ENCODE measurements at places on chromosomes 2 and 18.

- DNase-seq = no peak
These were observed 119.6 kb downstream of the QPCT start for GRCh38 chr2:37464067-37464466.

- no peak for DNase-seq
These were observed 125.8 kb downstream of the C1D start for GRCh38 chr2:67936969-67937368.

DNA sequence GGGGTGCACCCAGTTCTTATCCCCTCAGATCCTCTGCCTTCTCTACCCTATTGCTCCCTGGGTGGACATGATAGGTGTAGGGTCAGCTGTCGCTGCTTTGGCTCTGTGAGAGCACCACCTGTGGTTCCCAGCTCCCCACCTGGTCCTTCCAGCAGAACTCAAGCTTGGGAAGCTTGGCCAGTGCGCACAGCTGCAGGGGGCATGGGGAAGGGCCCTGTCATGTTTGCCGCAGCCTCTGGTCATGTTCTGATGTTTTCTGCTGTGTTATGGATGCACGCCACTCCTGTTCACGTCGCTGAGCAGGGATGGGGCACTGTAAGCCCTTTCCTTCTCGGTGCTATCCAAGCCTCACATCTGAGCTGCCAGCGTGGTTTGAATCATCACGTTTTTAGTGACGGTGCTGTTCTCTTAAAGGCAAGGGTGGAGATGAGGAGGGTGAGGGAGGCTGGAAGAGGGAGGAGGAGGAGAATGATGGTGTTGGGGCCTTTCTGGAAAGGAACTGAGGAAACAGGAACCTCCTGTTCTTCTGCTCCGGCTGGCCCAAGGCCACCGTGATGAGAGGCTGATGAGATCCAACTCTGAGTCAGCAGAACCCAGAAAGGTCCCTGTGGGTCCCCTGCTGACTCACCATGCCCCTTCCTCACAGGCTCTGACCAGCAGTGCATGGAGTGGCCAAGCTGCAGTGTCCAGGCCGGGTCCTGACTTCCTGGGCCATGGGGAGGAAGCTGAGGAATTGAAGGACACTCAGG is 78.0 kb downstream of the LIPG start:
- no peak for DNase-seq

DNA sequence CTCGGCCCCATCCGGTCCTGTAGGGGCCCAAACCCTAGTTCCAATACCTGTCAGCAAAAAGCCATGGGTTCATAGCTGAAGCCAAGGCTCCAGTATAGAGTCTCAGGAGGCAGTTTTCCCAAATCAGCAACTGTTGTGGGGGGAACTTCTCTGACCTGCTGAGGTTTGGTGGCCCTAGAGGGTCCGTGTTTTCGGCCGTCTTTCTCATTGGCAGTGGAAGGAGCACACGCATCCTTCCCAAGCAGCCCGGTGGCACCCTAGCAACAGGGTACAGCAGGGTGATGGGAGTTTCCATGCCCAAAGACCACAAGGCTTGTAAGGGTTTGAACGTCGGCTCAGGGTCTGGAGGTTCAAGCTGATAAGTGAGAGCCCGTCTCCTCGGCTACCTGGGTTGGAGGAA is 6.6 kb downstream of the FOSL2 start:
- DNase-seq = no peak

DNA sequence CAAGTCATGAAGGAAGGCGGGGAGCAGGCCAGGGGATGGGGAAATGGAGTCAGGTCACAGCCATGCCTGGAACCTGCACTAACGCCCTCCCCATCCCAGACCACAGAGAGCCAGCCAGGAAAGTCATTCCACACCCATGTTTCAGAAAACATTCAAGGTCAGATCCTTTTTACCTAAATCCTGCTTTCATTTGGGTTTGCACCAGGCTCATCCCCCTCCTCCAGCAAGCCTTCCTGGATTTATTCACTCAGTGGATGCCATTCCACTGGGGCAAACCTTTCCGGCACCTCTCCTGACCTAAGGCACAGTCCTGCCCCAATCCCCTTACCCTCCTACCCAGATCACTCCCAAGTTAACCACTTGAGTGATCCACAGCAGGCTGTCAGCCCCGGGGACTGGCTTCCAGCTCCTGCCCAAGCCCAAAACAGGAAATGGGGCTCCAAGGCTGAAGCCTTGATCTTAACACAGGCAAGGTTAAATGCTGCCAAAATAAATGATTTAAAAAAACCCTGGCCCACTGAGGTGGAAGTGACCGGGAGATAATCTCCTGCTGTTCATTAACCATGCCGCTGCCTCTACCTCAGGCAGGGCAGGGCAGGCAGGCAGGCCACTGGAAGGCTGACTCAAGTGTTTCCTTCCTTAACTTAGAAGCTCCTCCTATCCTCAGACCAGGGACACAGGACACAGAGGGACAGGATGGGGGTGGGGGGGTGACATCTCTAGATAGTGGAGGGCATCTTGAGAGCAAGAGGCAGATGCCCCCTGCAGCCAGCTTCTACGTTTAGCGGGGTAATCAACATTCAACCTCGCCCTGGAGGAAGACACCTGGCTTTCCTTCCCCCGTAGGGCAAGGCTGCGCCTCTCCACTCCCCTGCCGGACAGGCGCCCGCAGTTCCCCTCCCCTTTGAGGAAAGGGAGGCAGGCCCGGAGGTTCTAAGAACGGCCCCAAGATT is 1.4 kb downstream of the RAB11FIP5 start:
- DNase-seq = no peak

DNA sequence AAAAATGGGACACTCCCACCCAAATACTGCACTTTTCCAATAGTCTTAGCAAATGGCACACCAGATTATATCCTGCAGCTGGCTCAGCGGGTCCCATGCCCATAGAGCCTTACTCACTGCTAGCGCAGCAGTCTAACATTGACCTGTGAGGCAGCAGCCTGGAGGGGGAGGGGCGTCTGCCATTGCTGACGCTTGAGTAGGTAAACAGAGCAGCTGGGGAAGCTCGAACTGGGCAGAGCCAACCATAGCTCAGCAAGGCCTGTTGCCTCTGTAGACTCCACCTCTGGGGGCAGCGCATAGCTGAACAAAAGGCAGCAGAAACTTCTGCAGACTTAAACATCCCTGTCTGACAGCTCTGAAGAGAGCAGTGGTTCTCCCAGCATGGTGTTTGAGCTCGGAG is 110.4 kb downstream of the CTIF start:
- peak; percentile 43 for DNase-seq

- DNase-seq = no peak
These were observed 84.6 kb upstream of the NDUFV2 start for GRCh38 chr18:9017905-9018227.
